Suppressor macrophage (primary cell): ENCODE measurements at places on chromosomes 12 and 14.

DNA sequence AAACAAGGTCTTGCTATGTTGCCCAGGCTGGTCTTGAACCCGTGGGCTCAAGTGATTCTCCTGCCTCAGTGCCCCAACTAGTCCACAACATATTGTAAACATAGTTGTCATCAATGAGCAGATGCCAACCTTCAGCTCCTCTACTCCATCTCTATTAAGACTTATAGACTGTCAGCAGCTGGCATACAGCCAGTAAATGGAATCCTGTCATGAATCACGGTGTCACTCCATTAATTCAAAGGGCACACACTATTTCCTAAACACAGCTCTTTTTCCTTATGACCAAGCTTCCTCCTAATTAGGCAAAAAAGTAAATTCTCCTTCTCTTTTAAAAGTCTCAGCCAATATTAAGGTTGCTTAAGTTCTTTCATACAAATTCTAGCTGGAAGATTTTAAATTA, 111.2 kb downstream of the ITPR2 start:
- DNase-seq: peak; percentile 73

- no peak for DNase-seq
Measured at GRCh38 chr12:47839214-47839876, 19.6 kb upstream of the HDAC7 start.

DNA sequence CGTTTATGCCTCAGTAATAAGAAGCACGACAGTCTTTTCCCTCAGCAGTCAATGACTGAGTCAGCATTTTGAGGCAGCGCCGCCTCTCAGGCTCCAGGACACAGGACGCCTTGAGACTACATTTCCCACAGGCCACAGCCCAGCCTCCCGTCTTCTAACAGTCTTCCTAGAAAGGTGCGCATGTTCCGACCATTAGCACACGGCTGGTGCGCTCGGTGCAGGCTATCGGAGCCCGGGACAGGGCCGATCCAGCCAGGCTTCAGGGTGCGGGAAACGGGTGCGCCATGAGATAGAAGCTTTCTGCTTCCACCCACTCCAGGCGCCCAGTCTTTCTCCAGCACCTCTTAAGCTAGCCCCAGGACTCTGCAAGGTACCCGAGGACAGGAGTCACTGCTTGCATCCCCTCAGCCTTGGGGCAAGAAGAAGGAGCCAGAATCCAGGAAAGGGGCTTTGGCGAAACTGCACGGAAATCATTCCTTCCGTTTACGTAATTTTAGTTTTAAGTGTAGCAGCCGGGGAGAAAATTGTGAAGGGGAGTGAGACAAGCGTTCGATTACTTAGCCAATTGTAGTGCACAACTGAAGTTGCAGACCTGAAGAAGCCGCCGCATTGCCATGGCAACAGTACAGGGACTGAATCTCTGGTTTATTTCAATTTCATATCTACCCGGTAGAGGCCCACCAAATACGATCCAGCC, 54.0 kb downstream of the ZNF641 start:
- DNase-seq: peak; percentile 79

DNA sequence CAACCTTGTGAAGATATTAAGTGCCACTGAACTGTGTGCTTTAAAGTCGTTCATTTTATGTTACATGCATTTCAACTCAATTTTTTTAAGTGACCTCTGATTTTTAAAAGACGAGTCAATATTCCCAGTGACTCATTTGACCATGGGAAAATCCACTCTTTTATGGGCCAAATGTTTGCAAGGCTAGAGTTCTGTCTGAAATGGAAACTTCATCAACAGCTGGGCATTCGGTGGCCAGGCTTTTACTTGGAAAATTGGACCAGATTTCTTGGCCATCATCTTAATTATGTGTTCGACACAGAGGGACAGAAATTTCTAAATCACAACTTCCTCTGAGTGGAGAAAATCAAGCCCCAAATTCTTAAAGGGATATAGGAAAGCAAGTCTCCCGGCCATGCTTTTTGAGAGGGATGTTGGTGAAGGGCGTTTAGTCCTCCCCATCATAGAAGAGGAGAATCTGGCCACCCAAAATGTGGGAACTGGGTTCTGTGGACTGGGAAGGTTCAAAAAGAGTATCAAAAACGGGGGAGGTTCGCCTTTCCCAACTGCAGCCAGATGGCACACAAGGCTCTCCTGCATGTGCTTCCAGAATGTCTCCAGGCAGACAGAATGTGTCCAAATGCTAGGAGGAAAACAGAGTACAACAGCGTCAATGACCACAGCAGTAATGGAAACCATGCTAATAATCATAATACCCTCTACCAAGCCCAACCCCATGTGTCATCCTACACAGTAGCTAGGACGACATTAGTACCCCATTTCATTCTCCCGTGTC, 40.9 kb upstream of the FZD10 start:
- DNase-seq: no peak

DNA sequence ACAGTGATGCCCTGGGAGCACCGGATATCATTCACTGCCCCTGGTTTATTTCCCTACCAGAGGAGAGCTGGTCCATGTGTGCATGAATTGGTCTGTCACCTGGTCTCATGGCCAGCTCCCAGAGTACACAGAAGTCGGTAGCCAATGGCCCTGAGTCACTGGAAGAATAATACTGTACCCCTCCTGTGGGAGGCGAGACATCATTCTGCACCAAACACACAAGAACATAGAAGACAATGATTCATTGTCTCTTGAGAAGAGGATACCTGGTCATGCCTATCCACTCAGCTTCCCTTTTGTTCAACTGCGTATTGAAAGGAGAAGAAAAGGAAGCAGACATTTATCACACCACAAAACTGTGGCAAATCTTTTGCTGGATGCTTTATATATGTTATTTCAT, 216.2 kb downstream of the DPF3 start:
- no peak for DNase-seq

DNA sequence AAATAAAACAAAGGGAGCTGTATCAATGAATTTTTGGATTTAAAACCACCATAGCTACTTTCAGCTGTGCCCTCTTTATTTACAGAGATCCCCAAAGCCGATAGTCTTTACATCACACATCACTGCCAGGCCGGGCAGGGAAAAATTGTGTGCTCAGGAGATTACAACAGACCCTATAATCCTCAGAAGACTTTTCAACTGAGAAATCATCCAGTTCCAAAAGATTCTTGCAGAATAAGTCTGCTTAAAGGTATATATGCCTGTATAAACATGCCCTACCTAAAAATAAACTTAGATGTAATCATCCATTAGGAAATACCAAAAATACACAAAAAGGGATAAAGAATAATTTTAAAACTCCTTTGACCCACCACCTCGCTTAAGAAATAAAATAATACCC, 70.1 kb upstream of the MAP1LC3B2 start:
- no peak for DNase-seq

GRCh38 chr12:22682663-22683062, 57.7 kb downstream of the ETNK1 start:
- peak; percentile 31 for DNase-seq

GRCh38 chr12:104682790-104683279, 226.1 kb downstream of the CHST11 start:
- DNase-seq: peak; percentile 67

- no peak for DNase-seq
Measured at GRCh38 chr14:88683119-88683518, 109.6 kb downstream of the EML5 start.

- peak; percentile 42 for DNase-seq
Measured at GRCh38 chr12:89880690-89881350, 172.2 kb upstream of the ATP2B1 start.

- DNase-seq: no peak
Measured at GRCh38 chr12:50715174-50715573, 48.7 kb upstream of the ATF1 start.

GRCh38 chr12:120328228-120328627, 649 bp upstream of the PLA2G1B start:
- no peak for DNase-seq

DNA sequence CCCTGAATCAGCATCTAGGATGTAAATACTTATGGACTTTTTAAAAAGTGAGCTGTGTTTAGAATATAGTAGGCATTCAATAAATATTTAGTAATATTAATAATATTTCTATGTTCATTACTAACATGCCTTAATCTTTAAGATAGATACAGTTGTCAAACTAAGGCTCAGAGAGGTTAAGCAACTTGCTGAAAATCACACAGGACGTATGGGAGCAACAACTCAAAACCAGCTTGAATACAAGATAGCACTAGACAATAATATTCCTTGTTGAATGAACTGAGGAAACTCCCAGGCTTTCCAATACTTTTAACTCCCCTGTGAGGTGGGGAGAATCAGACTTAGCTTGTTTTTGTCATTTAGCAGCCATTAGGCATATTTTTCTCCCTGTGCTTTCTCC, 45.3 kb downstream of the LLPH start:
- no peak for DNase-seq

GRCh38 chr14:61325166-61325565, 3.8 kb downstream of the PRKCH start:
- no peak for DNase-seq

DNA sequence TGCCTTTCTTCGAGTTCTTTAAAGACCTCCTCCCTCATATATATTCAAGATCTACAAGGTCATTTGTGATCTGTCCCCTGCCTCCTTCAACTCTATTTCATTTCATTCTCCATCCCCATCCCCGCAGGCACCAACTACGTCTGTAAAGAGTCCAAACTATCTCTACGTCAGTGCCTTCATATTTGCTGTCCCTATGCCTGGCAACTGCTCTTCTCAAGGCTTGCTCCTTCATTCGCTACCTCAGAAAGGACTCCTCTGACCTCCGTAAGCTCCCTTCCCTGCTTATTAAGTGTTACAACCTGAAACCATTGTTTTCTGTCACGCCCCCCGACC, 650 bp downstream of the LLPH start:
- peak; percentile 20 for DNase-seq

DNA sequence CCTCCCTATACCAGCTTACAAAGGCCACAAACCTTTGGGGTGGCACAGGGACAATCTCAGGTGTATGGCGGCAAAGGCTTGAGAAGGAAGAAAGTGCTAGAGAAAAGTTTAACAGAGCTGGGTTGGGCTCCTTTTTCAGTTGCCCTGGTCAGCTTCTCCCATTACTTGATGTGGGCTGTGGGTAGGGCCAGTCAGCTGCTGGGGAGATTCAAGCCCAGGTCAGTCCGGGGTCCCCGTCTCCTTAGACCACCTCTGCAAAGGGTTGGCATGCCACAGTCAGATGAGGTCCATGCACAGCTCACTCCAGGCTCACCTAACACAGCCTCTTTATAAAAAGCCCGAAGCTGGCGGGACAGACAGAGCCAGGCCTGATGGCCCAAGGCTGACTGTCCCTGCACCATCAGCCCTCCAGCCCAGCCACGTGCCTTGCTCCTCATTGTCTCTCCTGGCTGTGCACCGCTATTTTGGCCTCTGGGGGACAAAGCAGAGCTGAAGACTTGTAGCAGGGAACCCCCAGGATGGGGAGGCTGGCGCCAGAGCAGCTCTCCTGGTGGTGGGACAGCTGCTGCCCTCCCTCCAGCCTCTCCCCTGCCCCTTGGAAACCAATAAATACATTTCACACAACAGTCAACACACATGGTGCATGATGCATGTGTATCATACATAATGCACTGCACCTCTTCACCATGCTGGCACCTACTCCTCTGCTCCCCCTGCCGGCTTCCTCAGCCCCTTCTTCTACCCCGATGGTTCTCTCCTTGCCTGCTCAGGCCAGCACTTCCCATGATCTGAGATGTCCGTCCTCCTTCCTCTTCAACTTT, 61.7 kb upstream of the DDX11 start:
- DNase-seq: peak; percentile 14

DNA sequence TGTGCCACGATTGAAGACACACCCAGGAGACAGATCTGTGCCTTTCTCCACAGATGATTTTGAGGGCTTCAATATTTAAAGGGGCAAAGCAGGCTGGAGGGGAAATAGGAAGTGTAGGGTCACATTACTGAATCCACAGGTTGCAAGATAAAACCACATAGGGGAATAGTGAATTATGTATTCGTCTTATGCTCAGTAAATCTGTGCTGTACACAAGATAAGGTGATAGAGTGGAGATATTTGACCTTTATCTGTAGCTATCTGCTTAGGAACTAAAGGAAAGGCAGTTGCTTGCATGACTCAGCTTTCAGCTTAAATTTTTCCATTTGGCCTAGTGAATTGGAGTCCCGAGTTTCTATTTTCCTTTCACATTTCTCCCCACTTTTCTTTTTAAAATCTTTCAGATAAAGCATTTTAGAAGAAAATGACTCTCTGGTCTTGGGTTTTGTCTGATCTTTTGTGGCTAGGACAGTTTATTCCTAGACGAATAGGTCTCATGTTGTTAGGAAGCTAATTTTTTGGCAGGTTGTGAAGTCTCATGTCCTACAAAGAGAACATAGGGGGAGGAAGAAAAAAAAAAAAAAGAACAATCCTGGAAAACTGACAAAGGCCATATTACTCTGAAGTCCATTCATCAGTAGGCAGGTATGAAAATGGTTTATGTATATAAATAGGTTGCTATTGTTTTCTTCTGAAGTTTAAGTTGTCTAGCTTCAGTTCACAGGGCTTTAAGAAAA, 55.4 kb downstream of the FBXO33 start:
- no peak for DNase-seq

GRCh38 chr14:102517392-102518062, 8.0 kb upstream of the ANKRD9 start:
- peak; percentile 21 for DNase-seq

- no peak for DNase-seq
Measured at GRCh38 chr14:33230021-33230420, 291.3 kb downstream of the NPAS3 start.

- no peak for DNase-seq
Measured at GRCh38 chr12:46386360-46386867, 13.8 kb upstream of the SLC38A2 start.

DNA sequence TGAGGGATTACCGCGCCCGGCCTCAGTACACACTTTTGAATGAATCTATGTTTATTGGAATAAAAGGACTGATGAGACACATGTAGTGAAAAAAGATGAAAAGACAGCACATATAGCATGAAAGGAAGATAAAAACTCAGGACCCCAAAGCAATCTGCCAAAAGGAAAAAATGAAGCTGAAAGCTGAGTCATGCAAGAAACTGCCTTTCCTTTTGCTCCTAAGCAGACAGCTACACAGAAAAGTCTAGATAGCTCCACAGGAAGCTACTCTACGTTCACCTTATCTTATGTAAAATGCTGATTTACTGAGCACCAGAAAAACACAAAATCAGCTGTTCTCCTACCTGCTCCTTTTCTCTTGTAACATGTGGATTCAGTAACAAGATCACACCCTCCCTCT, 128.4 kb downstream of the NTF3 start:
- DNase-seq: no peak

DNA sequence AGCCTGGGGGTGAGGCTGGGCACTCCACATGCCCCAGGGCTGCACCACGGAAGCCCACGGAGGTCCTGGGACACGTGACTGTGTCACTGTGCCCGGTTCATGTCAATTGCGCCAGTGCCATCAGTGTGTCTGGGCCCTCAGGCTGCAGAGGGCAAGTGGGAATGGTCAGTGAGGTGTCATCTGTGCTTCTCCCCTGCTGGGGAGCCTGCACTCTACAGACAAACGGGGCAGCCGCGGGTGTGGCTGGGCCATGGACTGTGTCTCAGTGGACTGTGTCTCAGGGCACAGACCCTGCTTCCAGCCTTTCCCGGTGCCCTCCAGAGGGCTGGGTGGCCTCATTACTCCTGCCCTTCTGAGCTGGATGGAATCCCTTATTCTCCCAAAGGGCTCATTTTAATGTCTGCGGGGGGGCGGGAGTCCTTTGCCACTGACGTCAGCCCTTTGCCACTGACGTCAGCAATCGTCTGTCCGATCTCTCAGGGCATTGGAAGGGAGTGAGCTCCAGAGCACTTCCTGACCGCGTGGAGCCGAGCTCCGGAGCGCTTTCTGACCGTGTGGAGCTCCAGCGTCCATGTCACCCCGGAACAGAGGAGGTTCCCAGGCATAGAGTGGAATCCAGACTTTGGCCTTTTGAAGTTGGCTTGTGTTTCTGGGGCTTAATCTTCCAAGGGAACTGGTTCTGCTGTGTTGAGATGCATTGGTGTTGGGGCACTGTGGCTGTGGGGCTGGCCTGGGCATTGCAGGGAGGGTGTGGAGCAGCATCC, 72.4 kb downstream of the ADGRD1 start:
- DNase-seq: no peak
